Ecto neural progenitor cell (in vitro differentiated cells): ENCODE measurements at places on chromosomes 11 and 22.

DNA sequence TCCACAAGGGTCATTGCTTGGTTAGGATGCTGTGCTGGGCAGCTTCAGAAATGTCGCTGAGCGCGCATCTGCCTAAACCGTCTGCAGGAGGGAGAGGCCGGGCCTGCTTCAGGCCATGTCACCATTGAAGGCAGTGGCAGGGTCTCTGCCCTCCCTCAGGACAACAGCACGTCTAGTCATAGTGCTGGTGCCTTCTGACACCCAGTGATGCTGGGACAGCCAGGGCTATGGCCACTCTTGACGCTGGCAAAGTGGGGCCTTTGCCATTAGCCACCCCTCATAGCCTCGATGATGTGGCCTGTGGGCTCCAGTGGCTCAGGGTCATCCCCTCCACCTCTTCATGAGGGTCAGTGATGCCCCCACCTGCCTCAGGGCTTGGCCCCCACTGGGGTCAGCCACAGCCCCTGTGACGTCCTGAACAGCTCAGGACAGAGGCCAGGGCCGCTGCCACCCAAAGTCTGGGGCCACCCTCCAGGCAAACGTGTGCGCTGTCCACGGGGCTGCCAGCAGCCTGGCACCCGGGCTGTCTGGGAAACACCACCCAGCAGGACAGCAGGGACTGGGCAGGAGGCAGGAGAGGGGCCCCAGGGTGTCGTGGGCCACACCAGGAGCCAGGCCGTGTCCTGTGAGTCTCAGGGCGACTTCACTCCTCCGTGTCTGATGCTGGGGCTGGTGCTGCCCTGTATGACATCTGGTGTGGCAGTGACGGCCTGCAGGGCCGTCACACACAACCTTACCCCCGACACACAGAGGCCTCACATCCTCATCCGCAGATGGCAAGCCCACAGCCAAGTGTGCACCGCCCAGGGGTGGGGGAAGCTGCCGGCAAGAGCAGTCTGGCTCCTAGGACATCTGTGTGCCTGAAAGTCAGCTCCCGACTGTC, 42.5 kb downstream of the CERK start:
- no peak for DNase-seq

- DNase-seq = no peak
Observed at GRCh38 chr22:20793748-20794649, 20.1 kb downstream of the SERPIND1 start.

DNA sequence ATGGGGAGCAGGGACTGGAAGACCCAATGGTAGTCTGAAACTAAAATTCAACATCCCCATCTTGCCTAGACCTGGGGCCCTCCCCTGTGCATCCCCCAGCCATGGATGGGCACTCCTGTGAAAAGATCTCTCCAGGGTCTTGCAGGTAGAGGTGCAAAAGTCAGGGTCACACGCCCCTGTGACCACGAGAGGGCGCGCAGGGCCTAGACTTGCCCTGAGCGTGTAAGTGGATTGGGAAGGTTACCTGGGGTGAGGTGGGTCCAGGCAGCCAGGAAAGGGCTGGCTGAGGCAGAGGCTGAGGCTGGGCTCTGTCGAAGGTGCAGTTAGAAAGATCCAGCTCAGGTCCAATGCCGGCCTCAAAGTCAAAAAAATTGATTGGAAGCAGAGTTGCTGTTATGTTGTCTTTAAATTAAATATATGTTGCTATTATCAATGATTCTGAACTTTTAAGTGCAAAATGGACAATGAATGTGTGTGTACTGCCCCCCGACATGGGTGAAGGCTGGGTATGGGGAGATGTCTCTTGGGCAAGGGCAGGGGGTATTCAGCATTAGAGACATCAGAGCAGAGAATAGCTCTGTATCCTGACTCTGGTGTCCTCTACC, 4.8 kb upstream of the POU2F3 start:
- peak; percentile 81 for DNase-seq

- DNase-seq = no peak
Observed at GRCh38 chr11:19627566-19627965, 85.1 kb upstream of the NAV2 start.

- DNase-seq = no peak
Observed at GRCh38 chr11:27926486-27926885, 181.5 kb downstream of the KIF18A start.

DNA sequence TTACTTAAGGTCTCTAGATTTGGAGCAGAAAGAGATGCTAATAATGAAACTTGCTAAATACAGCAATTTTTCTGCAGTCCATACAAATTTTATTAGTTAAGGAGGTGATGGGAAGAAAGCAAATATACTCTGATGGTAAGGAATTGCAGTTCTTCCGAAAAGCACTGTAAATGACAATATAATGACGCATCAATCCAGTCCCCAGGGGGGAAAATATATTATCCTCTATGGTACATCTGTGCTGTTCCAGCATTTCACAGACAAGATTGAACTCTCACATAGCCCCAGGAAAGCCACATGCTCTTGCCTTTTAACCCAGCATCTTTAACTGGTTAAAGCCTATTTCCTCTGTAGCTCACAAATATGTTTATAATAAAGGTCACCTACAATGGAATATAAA, 416.6 kb upstream of the CCDC90B start:
- no peak for DNase-seq

DNA sequence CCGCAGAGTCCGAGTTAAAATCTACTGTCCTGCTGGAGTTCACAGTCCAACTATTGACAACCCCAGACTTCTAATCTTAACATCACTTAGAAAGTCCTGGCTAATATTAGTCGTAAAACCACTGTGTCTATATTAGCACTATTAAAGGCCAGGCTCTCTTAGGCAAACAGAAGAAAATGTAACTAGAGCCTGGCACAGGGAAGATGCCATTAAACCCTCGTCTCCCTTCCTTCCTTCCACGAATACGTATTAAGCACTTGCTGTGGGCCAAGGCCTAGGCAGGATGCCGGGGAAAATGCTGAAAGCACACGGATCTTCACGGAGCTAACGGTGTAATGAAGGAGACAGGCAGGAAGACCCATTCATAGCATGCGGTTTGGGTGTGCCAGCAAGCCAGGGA, 81.5 kb upstream of the LMO1 start:
- no peak for DNase-seq
